ENCODE measurements at places on chromosomes 6 and 20.

DNA sequence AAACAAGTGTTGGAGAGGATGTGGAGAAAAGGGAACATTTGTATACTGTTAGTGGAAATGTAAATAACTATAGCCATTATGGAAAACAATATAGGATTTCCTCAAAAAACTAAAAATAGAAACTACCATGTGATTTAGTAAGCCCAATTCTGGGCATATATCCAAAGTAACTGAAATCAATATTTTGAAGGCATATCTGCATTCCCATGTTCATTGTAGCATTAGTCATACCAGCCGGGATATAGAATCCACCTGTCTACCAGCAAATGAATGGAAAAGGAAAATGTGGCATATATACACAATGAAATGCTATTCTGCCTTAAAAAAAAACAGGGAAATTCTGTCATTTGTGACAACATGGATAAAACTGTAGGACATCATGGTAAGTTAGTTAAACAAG, 15.3 kb upstream of the C6orf58 start:
- DNase-seq = no peak

GRCh38 chr6:111614833-111615582, 9.3 kb upstream of the TRAF3IP2 start:
- no peak for DNase-seq

- DNase-seq = no peak
Observed at GRCh38 chr6:158164579-158165170, 3.4 kb downstream of the SERAC1 start.

GRCh38 chr6:138805016-138805765, 9.3 kb downstream of the ECT2L start:
- no peak for DNase-seq

DNA sequence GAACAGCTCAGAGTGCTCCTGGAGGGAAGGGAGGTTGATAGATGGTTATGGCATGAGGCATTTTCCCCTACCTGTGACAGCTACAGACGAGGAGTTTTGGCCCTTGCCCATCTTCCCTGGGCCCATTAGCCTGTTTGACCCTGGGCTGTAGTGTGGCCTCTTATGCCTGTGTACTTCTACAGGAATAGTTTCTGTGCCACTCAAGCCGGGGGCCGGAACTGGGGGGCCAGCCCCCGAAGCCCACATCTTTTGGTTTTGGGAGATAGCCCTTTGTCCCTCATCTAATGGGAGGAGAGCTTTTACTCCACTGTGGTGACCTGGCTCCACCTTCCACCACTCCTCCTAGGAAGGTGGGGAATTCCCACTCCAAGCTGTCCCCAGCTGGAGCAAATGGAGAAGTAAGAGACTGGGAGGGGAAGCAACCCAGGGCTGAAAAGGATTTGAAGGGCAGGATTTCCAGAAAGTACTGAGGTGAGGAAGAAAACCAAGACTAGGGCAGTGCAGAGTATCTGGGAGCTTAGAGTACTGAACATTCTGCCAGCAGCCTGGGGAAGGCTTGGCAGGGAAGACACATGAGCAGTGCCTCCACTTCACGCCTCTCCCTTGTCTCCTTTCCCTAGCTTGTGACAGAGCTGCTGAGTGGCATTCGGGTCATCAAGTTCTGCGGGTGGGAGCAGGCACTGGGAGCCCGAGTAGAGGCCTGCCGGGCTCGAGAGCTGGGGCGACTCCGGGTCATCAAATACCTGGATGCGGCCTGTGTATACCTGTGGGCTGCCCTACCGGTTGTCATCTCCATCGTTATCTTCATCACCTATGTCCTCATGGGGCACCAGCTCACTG, 6.9 kb downstream of the ABCC10 start:
- no peak for DNase-seq

GRCh38 chr6:34536251-34536958, 19.7 kb downstream of the SPDEF start:
- DNase-seq = no peak

DNA sequence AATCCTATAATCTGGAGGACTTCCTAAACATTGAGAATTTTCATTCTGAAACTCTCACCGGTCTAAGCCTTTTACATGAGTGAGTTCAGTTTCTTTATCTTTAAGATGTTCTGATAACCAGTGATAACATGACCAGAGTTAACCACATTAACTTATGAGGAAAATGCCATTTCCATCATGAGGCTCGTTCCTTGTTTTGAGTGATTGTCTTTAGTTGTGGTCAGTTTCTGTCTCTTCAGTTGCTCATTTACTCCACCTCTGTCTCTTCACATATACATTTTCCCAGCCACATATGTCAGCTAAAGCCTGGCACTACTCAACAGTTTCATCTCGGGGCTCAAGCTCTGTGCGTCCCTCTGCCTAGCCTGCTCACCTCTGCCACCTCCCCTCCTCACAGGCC, 70.4 kb downstream of the JAG1 start:
- DNase-seq = no peak

- DNase-seq = no peak
Observed at GRCh38 chr20:9507544-9508239, 6.7 kb upstream of the LAMP5 start.

DNA sequence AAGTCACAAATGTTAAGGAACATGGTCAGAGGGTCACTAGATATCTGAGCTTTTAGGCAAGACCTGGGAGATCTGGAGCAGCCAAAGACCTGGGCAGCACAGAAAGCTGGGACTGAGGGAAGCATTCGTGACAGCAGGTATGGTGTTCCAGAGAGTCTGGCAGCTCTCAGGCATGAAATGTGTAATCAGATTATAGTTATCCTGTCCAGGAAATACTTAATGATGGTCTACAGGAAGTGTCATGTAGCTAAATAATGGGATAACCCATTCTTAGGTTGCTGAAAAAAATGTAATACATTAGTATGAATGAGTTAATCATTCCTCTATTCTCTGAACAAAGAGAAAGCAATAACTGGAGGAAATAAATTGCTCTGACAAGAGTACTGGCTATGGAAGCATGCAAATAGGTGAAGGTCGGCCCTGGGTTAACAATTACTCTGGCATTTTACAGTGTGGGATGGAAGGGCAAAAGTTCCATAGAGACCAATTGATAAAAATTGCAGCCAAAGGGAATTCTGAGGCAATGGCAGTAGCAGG, 740.5 kb downstream of the CBLN4 start:
- DNase-seq = no peak

- no peak for DNase-seq
Observed at GRCh38 chr6:47402081-47402480, 75.5 kb upstream of the CD2AP start.

DNA sequence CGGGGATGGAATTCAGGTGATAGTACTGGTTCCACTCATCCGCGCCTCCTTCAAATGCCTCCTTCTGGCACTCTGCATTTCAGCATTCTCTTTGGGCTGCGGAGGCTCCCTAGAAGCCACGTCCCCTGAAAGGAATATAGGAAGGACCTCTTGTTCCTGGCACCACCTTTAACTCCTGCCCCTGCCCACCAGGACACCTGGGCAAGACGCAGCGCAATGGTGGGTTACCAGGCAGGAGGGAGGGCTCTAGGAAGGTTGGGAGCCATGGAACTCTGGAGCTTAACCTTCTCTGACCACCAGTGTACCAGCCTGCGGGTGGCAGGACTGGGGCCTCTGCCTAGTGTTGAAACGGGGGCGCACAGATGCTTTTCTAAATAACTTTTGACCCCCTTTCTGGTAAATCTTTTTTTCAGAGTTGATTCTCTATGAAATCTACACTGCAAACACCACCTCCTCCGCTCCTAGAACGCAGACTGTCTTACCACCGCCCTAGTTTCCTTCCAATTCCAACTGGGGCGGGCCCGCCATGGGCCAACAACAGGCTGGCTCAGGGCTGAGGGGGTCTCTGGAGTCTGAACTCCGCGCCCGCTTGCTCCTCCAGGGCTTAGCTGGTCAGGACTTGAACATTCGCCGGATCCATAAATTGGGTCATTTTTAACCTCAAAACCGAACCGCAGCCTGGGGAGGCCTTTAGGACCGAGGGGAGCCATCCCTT, 871 bp upstream of the SYNDIG1 start:
- DNase-seq = no peak

GRCh38 chr6:125107048-125107447, 46.5 kb upstream of the TPD52L1 start:
- DNase-seq = no peak

GRCh38 chr20:63148696-63149095, 67.2 kb downstream of the YTHDF1 start:
- no peak for DNase-seq

DNA sequence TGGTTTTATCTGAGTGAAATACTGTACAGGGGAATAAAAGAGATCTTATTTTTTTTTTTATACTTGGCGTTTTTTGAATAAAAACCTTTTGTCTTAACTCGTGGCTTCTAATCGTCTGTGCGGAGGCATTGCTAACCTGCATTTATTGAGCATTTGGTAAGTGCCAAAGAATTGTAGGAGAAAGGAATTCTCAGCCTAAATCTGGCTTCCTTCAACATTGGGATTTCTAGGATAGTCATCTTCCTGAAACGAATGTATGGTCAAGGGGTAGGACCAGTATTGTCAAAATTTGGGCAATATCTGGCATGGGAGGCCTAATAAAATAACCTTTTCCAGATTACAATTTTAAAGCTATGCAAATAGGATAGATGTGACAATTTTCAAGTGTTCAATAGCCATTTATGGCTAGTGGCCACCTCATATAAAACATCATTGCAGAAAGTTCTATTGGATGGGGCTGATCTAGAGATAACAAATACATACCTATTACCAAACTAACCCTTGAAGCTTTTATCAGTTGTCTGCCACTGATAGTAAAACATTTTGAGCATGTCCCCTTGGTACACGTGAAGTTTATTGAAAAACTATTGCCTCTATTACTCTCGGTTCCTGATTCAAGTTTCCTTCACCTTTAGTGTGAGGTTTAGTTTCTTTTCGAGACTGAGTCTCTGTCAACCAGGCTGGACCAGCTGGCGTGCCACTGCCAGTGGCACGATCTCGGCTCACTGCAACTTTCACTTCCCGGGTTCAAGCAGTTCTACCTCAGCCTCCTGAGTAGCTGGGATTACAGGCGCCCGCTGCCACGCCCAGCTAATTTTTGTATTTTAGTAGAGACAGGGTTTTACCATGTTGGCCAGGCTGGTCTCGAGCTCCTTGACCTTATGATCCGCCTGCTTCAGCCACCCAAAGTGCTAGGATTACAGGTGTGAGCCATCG, 5.6 kb downstream of the PIM1 start:
- DNase-seq = no peak

- no peak for DNase-seq
Observed at GRCh38 chr20:3734111-3734843, 1.8 kb downstream of the HSPA12B start.

DNA sequence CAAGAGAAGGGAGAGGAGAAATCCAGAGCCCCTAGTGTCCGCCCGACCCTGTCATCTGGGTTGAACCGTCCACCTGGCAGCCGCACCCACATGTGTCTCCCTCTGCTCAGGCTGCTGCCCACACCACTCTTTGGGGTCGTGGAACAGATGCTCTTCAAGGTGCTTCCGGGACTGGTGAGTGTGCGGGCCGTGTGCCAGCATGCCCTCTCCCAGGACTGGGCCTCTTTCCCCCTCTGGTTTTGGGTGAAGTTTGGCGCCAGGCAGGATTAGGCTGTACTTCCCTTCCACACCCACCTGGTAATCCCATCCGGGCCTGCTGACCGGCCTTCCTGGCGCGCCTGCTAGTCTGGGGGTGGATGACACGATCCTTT, 7.9 kb downstream of the BPIFB3 start:
- DNase-seq = no peak

DNA sequence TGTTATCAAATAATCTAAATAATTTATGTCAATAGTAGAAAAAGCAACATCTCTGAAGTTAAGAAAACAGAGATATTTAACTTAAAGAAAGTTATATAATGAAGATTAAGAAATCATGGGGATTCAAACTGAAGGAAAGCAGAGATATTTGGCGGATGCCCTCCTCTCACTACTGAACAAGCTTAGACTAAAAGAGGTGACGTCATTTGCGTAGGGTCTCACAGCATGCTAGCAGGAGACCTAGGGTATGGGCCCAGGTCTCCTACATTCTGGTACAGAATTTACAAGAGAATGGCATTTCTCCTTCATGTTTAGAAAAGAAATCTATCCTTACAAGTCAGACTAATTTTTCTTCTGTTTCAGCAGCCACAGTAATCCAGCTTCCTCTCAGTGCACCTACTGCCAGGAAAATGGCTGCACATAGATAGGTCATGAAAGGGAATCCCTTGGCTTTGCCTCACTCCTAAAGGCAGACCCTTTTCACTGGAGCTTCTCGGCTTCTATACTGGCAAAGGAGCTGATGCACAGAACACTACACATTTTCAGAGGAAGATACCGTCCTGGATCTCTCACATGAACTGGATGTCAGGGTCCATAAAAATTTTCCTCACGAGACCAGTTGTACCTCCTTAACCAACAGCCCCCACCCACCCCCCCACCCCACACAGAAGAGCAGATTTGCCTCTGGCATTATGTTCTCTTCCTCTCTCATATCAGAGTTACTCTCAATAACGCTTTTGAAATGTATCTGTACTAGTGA, 41.8 kb upstream of the DST start:
- DNase-seq = no peak

DNA sequence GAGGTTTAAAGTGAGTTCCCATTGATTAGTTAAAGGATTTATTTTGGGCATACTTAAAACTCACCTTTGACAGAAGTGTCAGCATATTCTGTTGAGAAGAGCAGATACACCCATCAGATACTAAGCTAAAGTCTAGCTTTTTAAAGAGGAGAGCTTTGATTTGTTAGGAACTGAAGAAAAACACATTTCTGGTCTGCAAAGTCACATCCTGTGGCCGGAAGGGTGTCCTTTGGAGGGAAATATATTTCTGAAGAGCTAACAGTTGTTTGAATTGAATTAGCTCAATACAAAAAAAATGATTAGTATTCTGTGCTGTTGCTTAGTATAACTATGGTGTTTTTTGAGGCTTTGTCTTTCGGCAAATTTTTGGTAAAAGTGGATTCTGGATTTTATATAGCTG, 302.7 kb downstream of the RFPL4B start:
- no peak for DNase-seq

- no peak for DNase-seq
Observed at GRCh38 chr6:113894712-113895674, 37.8 kb downstream of the MARCKS start.

- DNase-seq = no peak
Observed at GRCh38 chr6:143293523-143293922, 157.0 kb downstream of the ADAT2 start.

DNA sequence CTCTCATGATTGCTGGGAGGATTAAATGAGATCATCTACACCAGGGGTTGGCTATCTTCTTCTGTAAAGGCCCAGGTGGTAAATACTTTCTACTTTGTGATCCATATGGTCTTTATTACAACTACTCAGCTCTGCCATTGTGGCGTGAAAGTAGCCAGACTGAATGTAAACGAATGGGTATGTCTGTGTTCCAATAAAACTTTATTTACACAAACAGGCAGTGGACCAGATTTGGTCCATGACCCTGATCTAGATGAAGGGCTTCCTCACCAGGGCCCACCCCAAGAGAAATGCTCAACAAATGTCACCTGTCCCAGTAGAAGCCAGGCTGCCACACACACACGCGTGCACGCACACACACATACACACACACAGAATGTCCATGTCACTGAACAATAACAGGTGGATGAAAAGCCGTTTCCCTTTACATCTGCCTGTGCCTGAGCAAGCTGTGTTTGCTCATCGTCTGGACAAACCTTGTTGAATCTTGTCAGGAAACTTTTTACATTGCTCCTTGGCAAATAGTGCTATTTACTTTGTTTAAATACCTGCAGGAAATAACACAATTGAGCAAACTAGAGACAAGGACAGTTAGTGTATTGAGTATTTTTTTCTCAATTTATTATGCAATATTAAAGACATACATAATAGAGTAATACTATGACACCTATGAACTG, 114.3 kb downstream of the EYA2 start:
- DNase-seq = no peak

- no peak for DNase-seq
Observed at GRCh38 chr20:58372806-58373205, 16.2 kb upstream of the VAPB start.

Measured in progenitor cell of endocrine pancreas (in vitro differentiated cells).